ENCODE measurements at places on chromosomes 3 and 15.
A peak's percentile ranks its signal among the peaks of the same experiment; 100 is the strongest.

- peak; percentile 51 for DNase-seq
Observed at GRCh38 chr15:25178835-25179672, 224.3 kb downstream of the SNRPN start.

DNA sequence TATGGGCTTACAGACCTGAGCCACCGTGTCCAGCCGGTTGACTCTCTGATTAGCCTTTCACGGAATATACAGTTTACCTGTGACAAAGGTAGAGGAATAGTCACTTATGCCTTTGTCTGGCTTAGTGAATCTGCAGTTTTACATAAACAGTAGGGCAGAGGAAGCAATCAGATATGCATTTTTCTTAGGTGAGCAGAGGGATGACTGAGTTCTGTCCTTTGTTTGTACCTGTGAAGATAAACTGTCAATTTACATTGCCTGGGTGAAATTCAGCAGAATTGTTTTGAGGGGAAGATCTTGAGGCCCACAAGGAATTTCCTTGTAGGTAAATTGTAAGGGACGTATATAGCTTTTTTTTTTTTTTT is 10.8 kb downstream of the EDEM1 start:
- no peak for DNase-seq

GRCh38 chr15:58604455-58604923 is 145.0 kb downstream of the ADAM10 start:
- no peak for DNase-seq

GRCh38 chr3:160170409-160171370 is 54.5 kb upstream of the C3orf80 start:
- DNase-seq: no peak
